NCI-H2029 treated with DMSO at 0.1 percent for 48 hours (cell line): ENCODE measurements at places on chromosomes 2 and 18.

DNA sequence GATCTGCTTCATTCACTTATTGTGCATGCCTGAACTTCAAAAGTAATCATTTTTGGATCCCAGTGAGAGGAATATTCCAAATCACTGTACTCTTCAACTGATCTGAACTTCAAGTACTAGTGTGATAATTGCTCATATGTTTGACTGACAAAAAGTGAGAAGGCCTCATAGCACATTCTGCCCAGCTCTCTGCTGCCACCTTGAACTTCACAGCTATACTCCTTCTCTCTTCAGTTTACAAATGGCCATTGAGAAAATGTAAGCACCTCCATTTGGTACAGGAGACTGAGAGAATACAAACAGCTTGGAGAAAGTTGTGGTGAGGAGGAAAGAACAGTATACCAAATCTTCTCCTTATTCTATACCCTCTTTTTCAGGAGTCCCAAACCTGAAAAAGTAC lies 946.0 kb upstream of the CHAC2 start:
- DNase-seq: no peak

DNA sequence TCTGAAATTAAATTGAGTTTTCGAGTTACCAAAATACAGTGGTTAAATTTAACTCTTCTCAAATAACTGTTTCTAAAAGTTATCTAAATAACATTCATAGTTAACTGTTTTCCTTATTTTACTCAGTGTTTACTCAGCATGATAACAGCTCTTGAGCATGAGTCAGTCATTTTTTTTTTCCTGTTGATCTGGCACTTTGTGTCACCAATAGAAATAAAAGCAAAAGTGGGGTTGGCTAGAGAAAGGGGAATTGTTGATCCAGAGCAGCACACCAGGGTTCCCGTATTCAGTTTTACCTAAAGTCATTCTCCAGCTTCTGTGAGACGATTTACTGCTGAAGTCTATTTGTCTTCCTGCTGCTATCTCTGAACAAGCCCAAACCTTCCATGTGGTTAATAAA lies 851.6 kb downstream of the DCC start:
- DNase-seq: no peak

DNA sequence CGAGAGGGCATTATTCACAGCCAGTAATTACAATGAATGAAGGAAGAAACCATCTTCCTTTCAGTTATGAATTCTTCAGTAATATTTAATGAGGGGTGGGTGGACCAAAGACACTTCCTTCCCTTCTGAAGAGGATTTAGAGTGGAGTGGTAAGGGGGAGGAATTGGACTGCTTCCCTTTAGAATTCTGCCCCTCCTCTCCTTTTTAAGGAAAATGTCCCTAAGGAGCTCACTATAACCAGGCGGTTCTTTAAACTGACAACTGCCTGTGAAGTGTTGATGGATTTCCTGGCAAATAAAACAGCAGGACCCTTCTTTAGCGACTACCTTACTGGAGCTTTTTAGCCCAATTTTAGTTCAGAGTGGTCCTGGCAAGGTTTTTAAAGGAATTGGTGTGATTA lies 86.4 kb downstream of the LIMS1 start:
- no peak for DNase-seq

- DNase-seq: no peak
Observed at GRCh38 chr2:239544918-239545465, 144.2 kb upstream of the HDAC4 start.

DNA sequence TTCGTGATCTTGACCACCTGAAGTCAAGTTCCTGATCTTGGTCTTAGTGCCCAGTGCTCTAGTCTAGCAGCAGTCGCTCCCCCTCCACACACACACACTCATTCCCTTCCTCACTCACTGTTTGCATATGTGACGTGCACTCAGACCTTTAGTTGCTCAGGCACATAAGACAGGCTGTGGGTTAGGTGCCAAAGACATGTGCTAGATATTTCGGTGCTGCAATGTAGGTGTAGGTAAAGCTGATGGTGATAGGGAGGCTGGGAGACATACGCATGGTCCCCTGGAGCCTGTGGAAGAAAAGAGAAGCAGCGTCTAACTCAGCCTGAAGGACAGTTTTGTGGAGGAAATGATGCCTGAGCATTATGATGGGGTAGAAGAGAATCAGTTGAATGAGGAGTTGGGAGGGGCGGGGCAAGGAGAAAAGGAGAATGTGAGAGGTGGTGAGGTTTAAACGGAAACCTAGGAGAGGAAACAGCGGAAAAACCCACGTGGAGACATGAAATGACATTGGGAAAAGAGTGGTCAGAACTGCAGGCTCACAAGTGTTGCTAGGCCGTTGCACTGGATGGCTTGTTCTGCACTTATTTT lies 3.8 kb downstream of the TTC39C start:
- no peak for DNase-seq

DNA sequence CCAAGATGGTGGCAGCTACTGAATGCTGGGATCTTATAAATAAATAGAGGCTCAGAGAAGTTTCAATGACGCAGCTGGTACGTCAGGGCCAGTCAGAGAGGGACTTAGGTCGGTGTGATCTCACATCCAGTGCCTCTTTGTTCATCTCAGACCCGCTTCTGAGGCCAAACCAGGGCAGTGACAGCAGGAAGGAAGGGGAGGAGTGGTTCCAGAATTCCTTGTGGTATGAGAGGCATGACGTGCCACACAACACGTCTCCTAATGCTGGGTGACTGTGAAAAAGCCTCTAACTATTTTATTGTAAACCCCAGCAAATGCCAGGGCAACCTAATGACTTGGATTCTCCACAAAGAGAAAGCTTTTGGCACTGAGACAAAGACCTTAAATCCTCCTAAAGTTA lies 423.3 kb downstream of the LPIN1 start:
- DNase-seq: no peak

- no peak for DNase-seq
Observed at GRCh38 chr2:219744066-219744465, 116.6 kb downstream of the SLC4A3 start.

GRCh38 chr2:225353579-225354085 lies 45.9 kb upstream of the NYAP2 start:
- DNase-seq: no peak

- DNase-seq: no peak
Observed at GRCh38 chr2:112272669-112273068, 2.7 kb upstream of the ZC3H6 start.

DNA sequence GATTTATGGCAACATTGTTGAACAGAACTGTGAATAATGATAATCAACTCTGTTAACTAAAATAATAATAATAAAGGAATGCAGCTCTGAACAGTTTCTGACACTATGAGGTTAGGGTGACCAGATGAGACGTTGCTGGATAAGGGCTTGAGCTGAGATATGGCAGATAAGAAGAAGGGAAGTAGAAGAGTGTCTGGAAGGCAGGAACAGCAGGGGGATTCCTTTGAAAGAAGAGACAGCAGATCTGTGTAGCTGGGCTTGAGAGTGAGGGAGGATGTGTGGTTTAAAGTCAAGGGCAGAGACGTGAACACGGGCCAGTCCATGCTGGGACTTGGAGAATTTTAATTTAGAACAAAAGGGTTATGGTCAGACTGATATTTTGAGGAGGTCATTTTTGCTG lies 273.1 kb upstream of the SLC14A2 start:
- DNase-seq: no peak

GRCh38 chr18:59623456-59624368 lies 73.5 kb downstream of the CCBE1 start:
- no peak for DNase-seq

GRCh38 chr2:230643576-230644291 lies 68.9 kb upstream of the CAB39 start:
- DNase-seq: peak; percentile 41

GRCh38 chr2:29485631-29486030 lies 370.4 kb downstream of the CLIP4 start:
- DNase-seq: no peak

GRCh38 chr18:65468881-65469280 lies 281.9 kb upstream of the CDH7 start:
- DNase-seq: no peak

GRCh38 chr2:38075507-38076151 lies at the start of gene CYP1B1:
TSS of gene CYP1B1 (minus strand) at chr2:38076151. CDS start at chr2:38075388, 763 bp downstream.
- no peak for DNase-seq

DNA sequence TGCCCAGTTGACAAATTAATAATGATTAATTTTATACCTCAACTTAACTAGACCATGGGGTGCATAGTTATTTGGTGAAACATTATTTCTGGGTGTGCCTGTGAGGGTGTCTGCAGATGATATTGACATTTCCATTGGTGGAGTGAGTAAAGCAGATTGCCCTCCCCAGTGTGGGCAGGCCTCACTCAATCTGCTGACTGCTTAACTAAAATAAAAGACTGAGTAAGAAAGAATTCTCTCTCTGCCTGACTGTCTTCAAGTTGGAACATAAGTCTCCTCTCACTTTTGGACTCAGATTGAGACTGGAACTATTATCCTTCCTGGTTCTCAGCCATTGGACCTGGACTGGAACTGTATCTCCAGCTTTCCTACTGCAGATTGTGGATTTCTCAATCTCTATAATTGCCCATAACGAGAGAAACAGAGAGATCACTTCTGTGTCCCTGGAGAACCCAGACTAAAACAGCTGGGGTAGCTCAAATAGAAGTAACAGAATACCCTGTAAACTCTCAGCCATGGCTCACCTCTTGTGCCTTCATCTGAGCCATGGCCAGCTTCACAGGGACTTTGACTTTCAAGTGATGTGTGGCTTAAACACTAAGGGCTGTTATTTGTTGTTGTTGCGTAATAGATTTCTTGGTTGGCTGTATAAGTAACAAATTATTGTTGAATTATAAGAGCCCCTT lies 575.3 kb upstream of the RAB6C start:
- DNase-seq: no peak

- no peak for DNase-seq
Observed at GRCh38 chr2:67462738-67463496, 65.8 kb downstream of the ETAA1 start.

DNA sequence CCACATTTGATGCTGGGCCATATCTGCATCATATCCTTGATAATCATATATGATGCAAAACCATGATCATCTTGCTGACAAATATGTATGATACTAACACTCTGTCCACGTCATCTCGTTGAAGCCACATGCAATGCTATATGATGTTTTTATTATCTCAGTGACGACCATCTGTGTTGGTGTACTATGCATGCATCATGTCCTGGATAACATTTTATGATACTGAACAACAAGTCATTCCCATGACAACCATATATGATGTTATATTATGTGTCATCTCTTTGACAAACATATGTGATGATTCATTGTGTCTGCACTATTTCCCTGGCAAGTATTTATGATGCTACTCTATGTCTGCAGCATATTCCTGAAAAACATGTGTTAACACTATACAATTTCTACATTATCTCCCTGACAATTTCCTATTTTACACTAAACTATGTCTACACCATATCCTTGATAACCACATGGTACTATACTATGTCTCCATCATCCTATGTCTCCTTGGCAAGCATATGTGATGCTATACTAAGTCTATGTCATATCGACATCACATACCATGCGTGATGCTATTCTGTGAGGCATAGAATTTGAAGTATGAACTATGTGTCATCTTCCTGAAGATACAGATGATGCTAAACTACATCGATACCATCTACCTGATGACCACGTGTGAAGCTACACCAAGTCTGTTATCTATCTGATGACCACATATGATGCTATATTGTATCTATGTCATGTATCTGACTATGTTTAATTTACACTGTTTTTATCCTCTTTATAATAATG lies 37.0 kb downstream of the DAW1 start:
- DNase-seq: no peak

GRCh38 chr2:17791817-17792130 lies 24.5 kb upstream of the MSGN1 start:
- no peak for DNase-seq

GRCh38 chr2:113284476-113284875 lies 5.8 kb upstream of the PAX8 start:
- DNase-seq: no peak

- DNase-seq: no peak
Observed at GRCh38 chr2:84212611-84213314, 246.3 kb downstream of the SUCLG1 start.

GRCh38 chr18:1017227-1018058 lies 112.8 kb downstream of the ADCYAP1 start:
- DNase-seq: no peak

GRCh38 chr2:88095022-88095421 lies 27.4 kb downstream of the SMYD1 start:
- no peak for DNase-seq

DNA sequence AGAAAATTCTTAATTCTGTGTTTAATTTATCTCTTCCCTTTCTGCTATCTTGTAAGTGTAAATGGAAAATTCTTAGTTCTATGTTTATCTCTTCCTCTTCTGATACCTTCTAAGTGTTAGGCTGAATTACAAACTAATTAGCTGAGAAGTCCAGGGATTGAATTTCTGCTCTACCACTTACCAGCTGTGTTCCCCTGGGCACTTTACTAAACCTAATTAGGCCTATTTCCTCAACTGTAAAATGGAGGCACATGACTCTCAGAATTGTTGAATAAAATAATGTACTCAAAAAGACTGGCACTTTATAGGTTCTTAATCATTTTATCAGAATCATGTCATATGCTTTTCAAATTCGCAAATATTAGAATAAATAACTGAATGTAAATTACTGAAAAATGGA lies 146.3 kb downstream of the MAP2 start:
- DNase-seq: no peak

DNA sequence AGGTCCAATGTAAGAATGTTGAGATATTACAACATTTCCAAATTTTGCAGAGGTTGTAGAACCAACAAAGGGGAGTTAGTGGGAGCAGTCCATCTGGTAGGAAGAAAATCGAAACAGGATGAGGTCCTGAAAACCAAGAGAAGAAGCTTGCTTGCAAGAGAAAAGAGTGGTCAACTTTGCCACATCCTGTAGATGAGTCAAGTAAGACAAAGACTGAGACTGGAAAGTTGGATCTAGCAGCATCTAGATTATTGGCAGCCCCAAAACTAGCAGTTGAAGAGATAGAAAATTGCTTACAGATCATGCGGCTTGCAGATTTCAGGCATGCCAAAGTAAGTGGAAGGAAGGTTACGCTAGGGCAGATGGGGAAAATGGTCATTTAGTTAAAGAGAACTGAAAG lies 378.9 kb downstream of the GRB14 start:
- DNase-seq: no peak

DNA sequence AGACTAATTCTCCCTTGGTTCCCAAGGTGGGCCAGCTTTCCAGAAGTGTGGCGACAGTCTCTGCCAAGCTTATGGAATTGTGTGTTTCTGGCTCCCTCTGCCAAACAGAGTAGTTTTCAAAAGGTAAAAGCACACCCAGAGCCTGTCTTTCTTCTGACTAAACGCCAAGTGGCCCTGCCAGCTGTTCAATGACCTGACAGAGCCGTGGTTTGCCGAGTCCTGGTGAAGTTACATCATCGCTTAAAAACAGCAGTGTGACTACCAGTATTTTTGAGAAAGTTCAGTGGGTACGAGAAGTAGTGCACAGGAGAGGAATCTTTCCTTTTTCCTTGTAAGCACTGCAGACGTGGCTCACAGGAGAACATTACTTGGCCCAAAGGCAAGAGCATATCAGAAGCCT lies 1.9 kb downstream of the PER2 start:
- peak; percentile 41 for DNase-seq

GRCh38 chr2:30693821-30694281 lies 113.4 kb downstream of the CAPN13 start:
- no peak for DNase-seq

- no peak for DNase-seq
Observed at GRCh38 chr2:696463-696862, 19.3 kb upstream of the TMEM18 start.

- no peak for DNase-seq
Observed at GRCh38 chr2:68569604-68570003, 73.8 kb upstream of the PROKR1 start.
